Fibroblast of lung (primary cell): ENCODE measurements at places on chromosomes 12 and 14.

- DNase-seq: no peak
Observed at GRCh38 chr12:120739821-120740613, 14.4 kb downstream of the ACADS start.

GRCh38 chr12:72684491-72684890, 412.3 kb downstream of the TRHDE start:
- DNase-seq: no peak

- DNase-seq: no peak
Observed at GRCh38 chr12:20474016-20474415, 105.7 kb downstream of the PDE3A start.

DNA sequence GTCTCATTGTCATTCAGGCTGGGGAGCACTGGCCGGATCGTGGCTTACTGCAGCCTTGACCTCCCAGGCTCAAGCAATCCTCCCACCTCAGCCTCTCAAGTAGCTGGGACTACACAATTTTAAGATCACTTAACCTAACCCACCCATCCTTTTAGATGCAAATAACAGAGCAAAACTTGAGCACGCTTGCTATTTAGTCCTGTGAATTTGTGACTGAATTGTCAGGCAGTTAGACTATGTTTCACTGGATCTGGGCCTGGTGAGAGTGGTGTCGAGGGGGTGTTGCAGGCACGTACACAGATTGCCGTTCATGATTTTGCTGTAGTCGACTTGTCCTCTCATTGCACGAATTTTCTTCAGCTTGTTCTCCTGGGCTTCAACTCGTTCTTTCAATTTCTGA, 38.2 kb downstream of the ZFYVE21 start:
- no peak for DNase-seq
